ENCODE measurements at places on chromosomes 6 and 20. TPM values are rescaled to one million over a fixed set of nuclear protein-coding genes. Genes with fewer than 3 reads are reported as not detected.

Gene AKAP12
- 7.0 TPM for total RNA-seq

Gene DBNDD2
- 28.2 TPM for total RNA-seq

Gene PXDC1
- total RNA-seq = 21.5 TPM

Gene TSPYL4
- total RNA-seq = 7.1 TPM

Gene ASIP
- total RNA-seq = not detected

Gene SLC22A1
- total RNA-seq = 2.3 TPM

Gene DAAM2
- total RNA-seq = 1.9 TPM

Gene CD2AP
- 26.6 TPM for total RNA-seq

Gene HSPA1L
- total RNA-seq = 0.14 TPM

Gene TRMT6
- 14.7 TPM for total RNA-seq

Gene F13A1
- total RNA-seq = not detected

Gene CD83
- total RNA-seq = 2.5 TPM

Gene C6orf141
- 14.0 TPM for total RNA-seq

Gene CST1
- 0.28 TPM for total RNA-seq

Gene SPATA25
- total RNA-seq = not detected

Gene ARMC12
- not detected for total RNA-seq

Gene CST7
- total RNA-seq = not detected

Gene RRAGD
- 1.5 TPM for total RNA-seq

Gene HSP90AB1
- total RNA-seq = 1,196 TPM

Gene ELOVL4
- 8.8 TPM for total RNA-seq

Gene KHDC1L
- total RNA-seq = not detected

Gene TCF21
- total RNA-seq = not detected

Gene BPIFB1
- total RNA-seq = not detected

Gene LY6G6D
- not detected for total RNA-seq

Gene ZNF512B
- total RNA-seq = 10.5 TPM

Gene TINAG
- not detected for total RNA-seq

Gene TFAP2D
- total RNA-seq = not detected

Gene IL17F
- not detected for total RNA-seq

Gene PRL
- total RNA-seq = not detected

Gene BNIP5
- not detected for total RNA-seq

Gene PLEKHG1
- total RNA-seq = 16.2 TPM

Gene CPXM1
- total RNA-seq = not detected

Gene C6orf15
- 0.35 TPM for total RNA-seq
